Activated CD8-positive, alpha-beta T cell treated with anti-CD3 and anti-CD28 coated beads for 36 hours (primary cell): ENCODE measurements at places on chromosomes 7 and 10. TPM values are rescaled to one million over a fixed set of nuclear protein-coding genes. Genes with fewer than 3 reads are reported as not detected.

DNA sequence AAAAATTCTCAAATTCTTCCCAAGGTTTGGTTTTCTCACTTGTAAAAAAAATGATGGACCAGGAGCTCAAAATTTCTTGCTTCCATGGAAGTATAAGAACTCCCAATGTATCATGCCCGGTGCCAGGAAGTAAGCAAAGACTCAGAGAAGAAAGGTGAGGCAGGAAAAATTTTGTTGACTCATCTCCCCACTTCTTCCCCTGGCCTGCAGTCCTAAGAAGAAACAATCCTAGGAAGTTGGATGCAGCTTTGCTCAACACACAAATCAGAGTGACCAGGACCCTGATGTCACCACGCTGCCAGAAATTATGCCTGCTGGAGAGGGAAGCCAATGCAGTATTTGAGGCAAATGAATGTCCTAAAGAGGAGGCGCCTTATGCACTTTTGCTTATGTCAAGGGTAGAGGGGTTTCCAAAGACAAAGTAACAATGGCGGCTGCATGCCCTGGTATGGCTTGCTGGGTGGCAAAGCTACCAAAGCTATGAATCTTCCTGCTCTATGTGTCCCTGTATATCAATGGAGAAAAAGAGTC is 163.6 kb downstream of the NEURL1 start:
- H3K36me3 ChIP-seq, result peaks cover 13% of the 10 kb centered on the region
- no peak overlapping the region for H3K27ac ChIP-seq
- H3K27me3 ChIP-seq, result no peaks in the 10 kb centered on the region
- H3K4me1 ChIP-seq, result peaks cover 14% of the 10 kb centered on the region
- no peak for DNase-seq

- H3K27me3 ChIP-seq, result no peaks in the 10 kb centered on the region
- no peak overlapping the region for H3K27ac ChIP-seq
- no peak for DNase-seq
- no peaks in the 10 kb centered on the region for H3K4me1 ChIP-seq
- H3K36me3 ChIP-seq, result no peaks in the 10 kb centered on the region
- no peak overlapping the region for H3K4me3 ChIP-seq
Measured at GRCh38 chr7:147911201-147911601, 679.4 kb upstream of the C7orf33 start.

DNA sequence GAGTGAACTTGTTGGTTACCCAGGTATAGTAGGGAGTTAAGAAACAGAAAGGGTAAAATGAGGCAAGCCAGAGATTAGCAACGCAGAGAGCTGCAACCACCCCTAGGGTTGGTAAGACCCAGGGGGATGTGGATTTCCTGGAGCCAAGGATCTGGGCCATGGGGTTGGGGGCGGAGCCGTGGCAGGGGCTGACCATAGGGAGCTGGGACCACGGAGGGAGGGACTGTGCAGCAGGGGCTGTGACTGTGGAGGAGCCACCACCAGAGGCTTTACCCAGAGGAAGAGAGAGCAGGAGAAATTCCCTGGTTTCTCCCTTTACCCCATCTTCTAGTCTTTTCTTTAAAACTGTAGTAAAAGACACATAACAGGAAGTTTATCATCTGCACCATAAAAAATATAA is 58.6 kb upstream of the BAIAP2L1 start:
- H3K36me3 ChIP-seq, result no peaks in the 10 kb centered on the region
- H3K27ac ChIP-seq, result no peak overlapping the region
- no peak for DNase-seq
- no peaks in the 10 kb centered on the region for H3K4me1 ChIP-seq
- no peaks in the 10 kb centered on the region for H3K27me3 ChIP-seq

GRCh38 chr7:129438281-129438838 is 4.1 kb downstream of the STRIP2 start:
- peaks cover 39% of the 10 kb centered on the region for H3K4me1 ChIP-seq
- H3K27ac ChIP-seq, result peak overlapping the region; percentile 90

DNA sequence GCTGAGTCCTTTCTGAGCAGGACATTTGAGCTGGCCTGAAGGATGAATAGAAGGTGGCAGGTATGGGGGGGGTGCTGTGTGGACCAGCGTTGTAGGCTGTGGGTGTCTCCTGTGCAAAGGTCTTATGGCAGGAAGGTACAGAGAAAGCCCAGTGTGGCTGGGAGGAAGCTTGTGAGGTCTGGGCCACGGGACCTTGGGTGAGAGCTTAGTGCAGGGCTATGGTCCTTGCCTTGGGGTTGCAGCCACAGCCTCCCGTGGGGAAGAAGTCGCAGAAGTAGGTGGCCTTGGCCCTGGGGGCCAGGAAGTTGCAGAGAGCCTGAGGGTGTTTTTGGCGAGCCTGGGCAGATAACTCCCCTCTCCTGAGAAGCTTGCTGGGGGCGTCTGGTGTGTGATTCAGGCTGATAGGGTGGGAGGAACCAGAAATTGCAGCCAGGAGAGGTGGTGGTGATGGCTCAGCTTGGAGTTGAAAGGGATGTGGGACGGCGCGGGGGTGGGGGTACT is 172.0 kb upstream of the TNRC18 start:
- H3K36me3 ChIP-seq, result no peaks in the 10 kb centered on the region
- peaks cover 25% of the 10 kb centered on the region for H3K4me1 ChIP-seq
- DNase-seq, result no peak
- H3K4me3 ChIP-seq, result peak overlapping the region; percentile 71
- peaks cover 22% of the 10 kb centered on the region for H3K27me3 ChIP-seq
- peak overlapping the region; percentile 83 for H3K27ac ChIP-seq

DNA sequence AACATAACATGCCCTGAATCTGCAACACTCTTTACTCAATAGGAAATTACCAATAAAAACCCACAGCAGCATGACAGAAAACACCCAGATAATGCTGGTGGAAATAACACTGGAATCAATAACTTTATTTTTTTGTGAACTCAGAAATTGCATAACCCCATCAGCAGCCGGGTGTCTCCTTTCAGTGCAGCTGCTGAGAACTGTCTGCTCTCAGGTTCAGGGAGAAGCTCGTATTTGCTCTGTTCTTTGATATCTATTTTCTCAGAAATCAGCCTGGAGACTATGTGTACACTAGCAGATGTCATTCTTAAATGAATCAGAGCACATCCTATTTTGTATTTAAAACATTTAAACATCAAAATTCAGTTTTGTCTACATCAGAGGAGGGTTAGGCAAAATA is 506.0 kb downstream of the POM121L12 start:
- DNase-seq, result no peak
- H3K36me3 ChIP-seq, result no peaks in the 10 kb centered on the region
- no peaks in the 10 kb centered on the region for H3K27me3 ChIP-seq
- H3K4me3 ChIP-seq, result no peak overlapping the region
- no peak overlapping the region for H3K27ac ChIP-seq
- no peaks in the 10 kb centered on the region for H3K4me1 ChIP-seq

- no peak overlapping the region for H3K4me3 ChIP-seq
- no peaks in the 10 kb centered on the region for H3K4me1 ChIP-seq
- DNase-seq, result no peak
- no peak overlapping the region for H3K27ac ChIP-seq
- no peaks in the 10 kb centered on the region for H3K27me3 ChIP-seq
- H3K36me3 ChIP-seq, result no peaks in the 10 kb centered on the region
Measured at GRCh38 chr7:46660402-46660980, 739.4 kb upstream of the IGFBP3 start.

- H3K4me3 ChIP-seq, result no peak overlapping the region
- H3K36me3 ChIP-seq, result peaks cover 2% of the 10 kb centered on the region
- no peak overlapping the region for H3K27ac ChIP-seq
- no peaks in the 10 kb centered on the region for H3K27me3 ChIP-seq
Measured at GRCh38 chr10:74255214-74255613, 104.2 kb downstream of the ADK start.

GRCh38 chr7:103934508-103934907 is 55.0 kb downstream of the RELN start:
- H3K4me3 ChIP-seq, result no peak overlapping the region
- no peak overlapping the region for H3K27ac ChIP-seq
- peaks cover 7% of the 10 kb centered on the region for H3K27me3 ChIP-seq
- no peak for DNase-seq

GRCh38 chr7:141402277-141402996 is 148.8 kb upstream of the AGK start:
- DNase-seq, result no peak
- peaks cover 3% of the 10 kb centered on the region for H3K27me3 ChIP-seq
- H3K27ac ChIP-seq, result no peak overlapping the region
- H3K36me3 ChIP-seq, result no peaks in the 10 kb centered on the region
- no peak overlapping the region for H3K4me3 ChIP-seq
- no peaks in the 10 kb centered on the region for H3K4me1 ChIP-seq

GRCh38 chr10:1149793-1150637 is 93.8 kb downstream of the WDR37 start:
- no peak overlapping the region for H3K4me3 ChIP-seq
- peaks cover 1% of the 10 kb centered on the region for H3K27me3 ChIP-seq
- no peaks in the 10 kb centered on the region for H3K36me3 ChIP-seq
- peaks cover 15% of the 10 kb centered on the region for H3K4me1 ChIP-seq

- no peaks in the 10 kb centered on the region for H3K27me3 ChIP-seq
- H3K36me3 ChIP-seq, result peaks cover 48% of the 10 kb centered on the region
- H3K4me1 ChIP-seq, result peaks cover 37% of the 10 kb centered on the region
- H3K27ac ChIP-seq, result no peak overlapping the region
Measured at GRCh38 chr10:48333856-48334255, 27.4 kb downstream of the MAPK8 start.

AFAP1L2 gene
- 4.9 TPM for total RNA-seq

BUD23 gene
- total RNA-seq, result 108 TPM
